ENCODE measurements at places on chromosomes 5 and 9.

GRCh38 chr5:111116550-111116949, 24.4 kb downstream of the WDR36 start:
- DNase-seq = no peak

DNA sequence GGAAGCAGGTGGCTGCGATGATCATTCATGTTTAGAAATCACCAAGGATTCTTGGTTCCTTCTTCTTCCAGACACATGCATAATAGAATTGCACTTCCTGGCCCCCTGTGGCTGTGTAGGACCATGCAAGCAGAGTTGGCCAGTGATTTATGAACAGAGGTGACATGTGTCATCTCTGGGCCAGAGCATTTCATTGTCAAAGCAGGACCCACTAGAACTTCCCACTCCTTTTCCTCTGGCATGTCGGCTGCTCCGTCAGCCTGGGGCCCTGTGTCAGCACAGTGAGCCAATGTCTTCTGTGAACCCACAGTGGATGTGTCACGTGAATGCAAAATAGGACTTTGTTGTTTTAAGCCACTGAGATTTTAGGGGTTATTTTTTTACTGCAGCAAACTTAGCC, 59.2 kb downstream of the HSD17B3 start:
- no peak for DNase-seq

GRCh38 chr5:150122158-150122510, 33.5 kb downstream of the PDGFRB start:
- DNase-seq = no peak

DNA sequence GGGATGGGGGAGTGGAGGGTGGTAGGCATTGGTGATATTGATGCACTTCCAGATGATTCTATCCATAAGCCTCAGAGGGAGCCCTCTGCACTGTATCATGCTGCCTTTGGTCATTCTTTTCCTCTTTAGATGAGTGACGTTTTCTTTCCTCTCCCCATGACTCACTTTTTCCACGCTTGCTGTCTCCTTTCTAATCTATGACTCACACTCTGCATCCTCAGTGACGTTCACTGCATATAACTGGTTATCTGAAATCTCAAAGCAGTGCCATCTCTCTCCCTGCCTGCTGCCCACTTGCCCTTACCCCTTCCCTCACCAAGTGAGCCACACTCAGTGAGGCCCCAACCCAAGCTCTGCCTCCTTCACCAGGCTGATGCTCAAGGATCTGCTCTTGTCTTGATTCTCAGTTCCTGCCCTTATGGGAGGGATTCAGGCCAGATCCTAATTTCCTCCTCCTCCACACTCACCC, 31.6 kb downstream of the PTGS1 start:
- DNase-seq = no peak

DNA sequence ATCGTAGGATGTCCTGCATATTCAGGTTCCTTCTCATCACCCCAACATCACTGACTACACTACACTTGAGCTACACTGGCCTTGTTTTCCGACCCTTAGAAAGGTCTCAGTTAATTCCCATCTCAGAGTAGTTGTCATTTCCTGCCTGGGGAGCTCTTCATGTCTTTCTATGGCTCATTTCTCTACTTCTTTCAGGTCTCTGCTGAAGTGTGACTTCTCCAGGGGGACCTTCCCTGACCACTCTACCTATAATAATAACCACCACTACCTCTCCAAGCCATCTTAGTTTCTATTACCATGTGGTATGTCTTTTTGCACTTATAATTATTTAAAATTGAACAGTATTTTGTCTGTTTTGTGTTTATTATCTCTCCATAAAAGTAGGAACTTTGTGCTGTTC, 113.2 kb downstream of the STARD4 start:
- DNase-seq = no peak

DNA sequence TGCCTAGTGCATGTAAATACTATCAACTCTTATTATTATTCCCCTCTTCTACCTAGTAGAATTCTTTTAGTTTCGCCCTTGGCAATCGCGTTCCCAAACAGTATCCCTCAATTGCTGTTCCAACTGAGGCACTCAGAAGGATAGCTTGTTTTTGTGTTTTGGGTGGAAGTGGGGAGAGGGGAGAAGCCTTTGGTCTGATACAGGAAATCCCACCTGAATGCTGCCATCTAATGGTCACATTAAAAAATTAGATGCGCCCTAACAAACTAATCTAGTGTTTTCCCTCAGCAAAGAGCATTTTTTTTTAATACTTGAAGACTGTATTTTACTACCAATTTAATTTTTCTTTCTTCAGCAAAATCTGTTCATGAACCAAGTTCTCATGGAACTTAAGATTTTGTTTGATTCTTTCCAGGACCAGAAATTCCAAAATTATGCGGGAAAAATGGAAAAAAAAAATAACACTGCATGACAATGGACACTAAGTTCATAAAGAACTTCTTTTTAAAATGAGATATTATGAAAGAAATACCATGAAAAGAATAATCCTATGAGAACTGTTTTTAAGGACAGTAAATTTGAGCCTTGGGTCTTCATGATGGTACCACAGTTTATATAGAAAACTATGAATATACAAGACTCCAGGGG, 22.2 kb upstream of the GLDC start:
- no peak for DNase-seq

DNA sequence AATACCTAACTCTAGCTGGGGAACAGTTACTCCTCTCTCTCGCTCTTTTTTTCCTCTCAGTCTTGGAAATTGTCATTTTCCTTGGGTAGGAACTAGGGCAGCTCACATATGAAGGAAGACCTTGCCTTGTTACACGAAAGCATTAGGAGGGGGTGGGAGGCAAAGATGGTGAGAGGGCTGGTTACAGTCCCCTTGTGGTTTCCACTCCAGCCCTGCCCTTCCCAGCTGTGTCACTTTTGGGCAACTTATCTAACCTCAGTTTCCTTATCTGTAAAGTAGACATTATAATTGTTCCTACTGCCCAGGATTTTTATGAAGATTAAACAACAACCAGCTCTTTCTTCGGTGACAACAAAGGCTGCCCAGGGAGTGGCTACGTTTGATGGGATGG, 196.2 kb upstream of the CLINT1 start:
- no peak for DNase-seq

DNA sequence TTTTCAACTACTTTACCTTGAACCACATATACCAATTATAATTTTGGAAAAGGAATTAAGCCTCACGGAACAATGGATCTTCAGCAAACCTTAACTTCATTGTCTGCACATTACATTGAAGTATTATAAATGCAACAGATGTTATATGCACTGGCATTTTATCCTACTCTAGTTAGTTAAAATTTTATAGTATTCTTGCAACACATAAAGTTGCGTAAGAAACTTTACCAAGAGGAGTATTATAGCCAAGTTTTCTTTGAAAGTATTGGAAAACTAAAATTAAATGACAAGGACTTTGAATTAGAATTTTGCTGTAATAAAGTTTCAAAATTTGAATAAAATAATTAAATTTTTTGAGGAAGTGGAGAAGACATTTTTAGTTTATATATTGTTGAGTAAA, 63.4 kb upstream of the SREK1 start:
- no peak for DNase-seq

- no peak for DNase-seq
These were observed 14.8 kb upstream of the MARCHF6 start for GRCh38 chr5:10338686-10339057.

DNA sequence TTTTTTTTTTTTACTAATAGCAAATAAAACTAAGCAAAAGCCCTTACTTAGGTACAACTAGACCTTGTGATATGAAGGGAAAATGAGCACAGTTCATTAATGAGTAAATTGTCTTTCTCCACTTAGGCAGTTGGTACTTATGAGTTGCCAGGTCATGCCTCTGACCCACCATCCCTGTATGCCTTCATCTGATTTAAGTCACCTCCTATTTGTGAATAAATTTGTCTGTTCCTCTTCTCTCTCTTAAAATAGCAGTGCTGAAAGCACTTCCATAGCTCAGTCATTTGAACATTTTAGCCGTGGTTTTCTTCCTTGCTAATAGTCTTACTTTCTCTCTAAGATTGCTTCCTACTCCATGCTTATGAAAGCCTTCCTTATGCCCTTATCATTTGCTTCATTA, 61.4 kb downstream of the SLC44A1 start:
- no peak for DNase-seq

- no peak for DNase-seq
These were observed 18.4 kb upstream of the RARS1 start for GRCh38 chr5:168467755-168468330.

DNA sequence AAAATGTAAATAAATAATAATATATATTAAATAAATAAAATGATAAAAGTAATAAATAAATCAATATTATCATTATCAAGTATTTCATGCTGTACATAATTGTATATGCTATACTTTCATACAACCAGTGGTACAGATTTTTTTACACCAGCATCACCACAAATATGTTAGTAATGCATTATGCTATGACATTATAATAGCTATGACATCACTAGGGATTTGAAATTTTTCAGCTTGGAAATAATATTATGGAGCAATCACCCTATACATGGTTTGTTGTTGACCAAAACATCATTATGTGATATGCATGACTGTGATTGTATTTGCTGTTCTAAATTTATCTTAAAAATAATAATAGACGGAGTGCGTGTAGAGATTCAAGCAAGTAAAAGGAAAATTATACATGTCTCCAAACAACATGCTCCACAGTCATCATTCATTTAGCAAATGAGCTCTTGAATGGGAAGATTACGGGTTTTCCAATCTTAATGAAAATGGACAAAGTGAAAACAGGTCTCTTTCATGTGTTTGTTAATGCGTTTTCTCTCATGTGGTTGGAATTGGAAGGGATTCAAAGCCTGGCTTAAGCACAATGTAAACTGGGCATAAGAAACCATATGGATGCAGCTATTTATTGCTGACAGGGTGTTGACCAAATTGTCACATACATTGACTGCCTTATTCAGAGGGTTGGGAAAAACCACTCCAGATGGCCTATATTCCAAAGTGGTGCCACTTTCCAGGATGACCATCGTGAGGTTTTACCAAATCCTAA, 643.0 kb upstream of the RGMB start:
- no peak for DNase-seq

GRCh38 chr9:92612292-92612691, 57.6 kb downstream of the IPPK start:
- DNase-seq = no peak

GRCh38 chr5:114101153-114101552, 260.7 kb upstream of the KCNN2 start:
- DNase-seq = no peak

GRCh38 chr5:10684303-10685086, 76.5 kb downstream of the DAP start:
- no peak for DNase-seq

- no peak for DNase-seq
These were observed 29.3 kb upstream of the RNF130 start for GRCh38 chr5:180100621-180101450.

DNA sequence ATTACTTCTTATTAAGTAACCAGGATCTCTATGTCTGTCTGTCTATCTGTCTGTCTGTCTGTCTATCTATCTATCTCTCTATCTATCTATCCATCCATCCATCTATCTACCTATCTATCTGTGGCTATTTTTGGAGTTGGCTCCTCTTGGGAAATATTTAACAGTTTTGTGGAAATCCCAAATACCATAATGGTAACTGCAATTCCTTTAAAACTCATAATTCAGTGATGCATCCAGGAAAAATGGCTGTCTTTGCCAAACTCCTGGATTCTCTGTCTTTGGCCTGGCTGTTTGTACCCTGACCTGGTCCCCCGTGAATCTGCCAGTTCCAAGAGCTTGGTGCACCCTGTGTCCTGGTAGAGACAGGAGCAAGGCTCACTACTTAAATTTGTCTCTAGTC, 197.0 kb downstream of the PCSK1 start:
- no peak for DNase-seq

DNA sequence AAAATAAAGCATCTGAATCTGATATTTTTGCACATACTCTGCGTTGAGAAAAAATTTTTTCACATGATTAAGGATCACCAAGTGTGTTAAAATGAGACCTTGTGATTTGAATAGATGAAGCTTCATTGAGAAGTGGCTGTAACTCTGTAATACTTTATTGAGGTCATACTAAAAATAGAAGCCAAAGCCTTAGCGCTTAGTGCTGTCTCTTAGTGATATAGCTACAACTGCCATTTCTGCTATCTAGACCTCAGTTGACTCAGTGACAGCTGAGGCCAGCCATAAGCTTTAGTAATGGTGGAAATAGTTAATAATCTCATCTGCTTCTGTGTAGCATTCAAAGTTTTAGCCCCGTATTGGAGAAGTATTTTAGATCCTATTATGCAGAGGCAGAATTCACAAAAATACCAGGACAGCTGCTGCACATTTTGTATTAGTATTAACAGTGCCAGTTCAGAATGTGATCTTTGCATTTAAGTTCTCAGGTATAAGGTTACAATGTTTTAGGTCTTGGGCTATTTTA, 107.4 kb upstream of the SGCD start:
- DNase-seq = no peak

DNA sequence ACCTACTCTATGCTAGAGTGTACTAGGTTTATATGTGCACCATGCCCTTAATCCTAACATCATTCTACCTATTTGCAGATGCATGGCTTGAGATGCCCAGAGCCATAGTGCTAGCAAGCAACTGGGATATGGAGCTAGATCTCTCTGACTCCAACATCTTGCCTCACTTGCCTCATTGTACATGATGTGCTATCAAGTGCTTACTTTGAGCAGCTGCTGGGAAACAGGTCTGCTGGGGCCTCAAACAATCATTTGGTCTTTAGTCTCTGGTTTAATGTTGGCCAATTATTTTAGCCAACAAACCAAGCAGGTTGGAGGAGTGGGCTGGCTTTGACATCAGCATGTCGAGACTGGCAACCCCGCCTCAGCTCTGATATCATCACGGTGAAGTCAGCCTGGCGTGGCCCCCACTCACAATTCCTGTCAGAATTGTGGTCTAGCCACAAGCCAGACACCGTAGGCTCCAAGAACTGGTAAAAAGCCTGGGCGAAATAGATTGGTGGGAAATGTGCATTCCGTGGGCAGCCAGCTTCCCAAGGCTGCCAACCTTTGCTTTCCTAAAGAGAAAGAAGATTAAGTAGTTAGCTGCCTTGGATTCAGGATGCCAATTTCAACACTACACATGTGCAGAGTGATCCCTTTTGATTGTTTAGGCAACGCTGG, 21.1 kb upstream of the GAS1 start:
- no peak for DNase-seq

- DNase-seq = no peak
These were observed 50.6 kb downstream of the MELK start for GRCh38 chr9:36623280-36623679.

GRCh38 chr5:59487068-59487686, 406.3 kb downstream of the PDE4D start:
- no peak for DNase-seq

- no peak for DNase-seq
These were observed 254.1 kb upstream of the IRX4 start for GRCh38 chr5:2136728-2137333.

DNA sequence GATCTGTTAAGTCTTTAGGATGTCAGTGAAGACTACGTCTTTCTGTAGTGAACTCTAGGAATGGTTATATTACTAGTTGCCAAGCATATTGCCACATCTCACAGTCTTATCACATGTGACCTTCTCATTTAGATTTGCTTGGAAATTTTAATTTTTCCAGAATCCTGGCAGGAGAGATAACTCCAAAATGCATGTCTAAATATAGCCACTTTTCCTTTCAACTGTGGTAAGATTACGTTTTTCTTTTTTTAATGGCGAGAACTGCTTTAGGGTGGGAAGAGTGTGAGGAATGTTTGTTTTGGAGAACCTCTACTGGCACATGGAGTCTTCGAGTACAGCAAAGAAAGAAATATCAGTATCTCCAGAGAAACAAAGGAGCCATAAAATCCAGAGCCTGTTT, 91.7 kb upstream of the ADAMTSL1 start:
- DNase-seq = no peak
